ENCODE measurements at places on chromosomes 2 and 18. TPM values are rescaled to one million over a fixed set of nuclear protein-coding genes. Genes with fewer than 3 reads are reported as not detected.

IL36A gene
- not detected for total RNA-seq

COL4A4 gene
- total RNA-seq: 0.21 TPM

DARS1 gene
- 65.5 TPM for total RNA-seq

RBKS gene
- 12.1 TPM for total RNA-seq

FAM210A gene
- total RNA-seq: 8.6 TPM

FAM237A gene
- not detected for total RNA-seq

SALL3 gene
- total RNA-seq: under 0.01 TPM

KCNE4 gene
- under 0.01 TPM for total RNA-seq

INHA gene
- not detected for total RNA-seq

ADNP2 gene
- 83.3 TPM for total RNA-seq

CRYBA2 gene
- not detected for total RNA-seq

PAIP2B gene
- total RNA-seq: 1.4 TPM

CLEC4F gene
- total RNA-seq: 0.21 TPM

C2orf78 gene
- total RNA-seq: not detected

CCBE1 gene
- total RNA-seq: under 0.01 TPM

PROM2 gene
- total RNA-seq: 0.31 TPM

DIPK1C gene
- total RNA-seq: not detected

EFR3B gene
- under 0.01 TPM for total RNA-seq

MYL12A gene
- 475 TPM for total RNA-seq

STON1 gene
- total RNA-seq: 1.9 TPM

GALNT13 gene
- 0.21 TPM for total RNA-seq

PRSS56 gene
- not detected for total RNA-seq

INHBB gene
- 0.10 TPM for total RNA-seq

Measured in mononuclear cell (primary cell).